H1 (cell line): ENCODE measurements at places on chromosomes 3 and 15.

GRCh38 chr15:61736790-61737189, 323.5 kb downstream of the VPS13C start:
- no peak for DNase-seq

DNA sequence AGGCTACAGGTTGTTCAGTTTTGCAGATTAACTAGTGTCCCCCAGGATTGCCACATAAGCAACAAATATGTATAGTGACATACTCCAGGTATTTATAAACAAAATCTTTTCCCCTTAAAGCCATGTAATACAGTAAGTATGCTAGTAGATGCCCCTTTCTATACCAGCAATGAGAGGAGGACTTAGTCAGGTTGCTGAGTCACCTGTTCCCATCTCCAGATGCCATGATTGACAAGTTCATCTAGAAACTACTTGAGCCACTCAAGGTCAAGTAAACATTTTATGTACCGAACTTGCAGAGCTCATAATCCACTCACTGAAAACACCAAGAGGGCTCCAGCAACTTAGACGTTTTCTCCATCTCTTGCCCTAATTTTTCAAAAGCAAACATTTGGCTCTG, 18.2 kb downstream of the SLC9A9 start:
- DNase-seq = no peak

DNA sequence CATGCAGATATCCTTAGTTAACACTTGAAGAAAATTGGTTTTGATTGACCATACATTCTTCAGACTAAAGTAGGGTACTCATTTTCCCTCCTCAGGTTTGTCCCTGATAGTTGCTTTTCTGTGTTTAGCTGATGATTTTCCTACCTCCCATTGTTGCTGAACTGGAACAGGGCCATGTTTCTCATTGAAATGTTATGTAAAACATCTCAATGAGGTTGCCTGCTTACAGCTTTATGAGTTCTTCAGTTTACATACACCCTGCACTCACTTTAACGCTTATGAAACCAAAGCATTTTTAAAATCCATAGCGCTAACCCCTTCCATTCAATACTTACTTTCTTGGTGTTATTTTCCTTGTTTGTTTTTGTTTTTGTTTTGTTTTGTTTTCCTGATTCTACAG, 61.9 kb downstream of the HMG20A start:
- DNase-seq = no peak

GRCh38 chr3:121819236-121819635, 15.6 kb downstream of the IQCB1 start:
- no peak for DNase-seq

DNA sequence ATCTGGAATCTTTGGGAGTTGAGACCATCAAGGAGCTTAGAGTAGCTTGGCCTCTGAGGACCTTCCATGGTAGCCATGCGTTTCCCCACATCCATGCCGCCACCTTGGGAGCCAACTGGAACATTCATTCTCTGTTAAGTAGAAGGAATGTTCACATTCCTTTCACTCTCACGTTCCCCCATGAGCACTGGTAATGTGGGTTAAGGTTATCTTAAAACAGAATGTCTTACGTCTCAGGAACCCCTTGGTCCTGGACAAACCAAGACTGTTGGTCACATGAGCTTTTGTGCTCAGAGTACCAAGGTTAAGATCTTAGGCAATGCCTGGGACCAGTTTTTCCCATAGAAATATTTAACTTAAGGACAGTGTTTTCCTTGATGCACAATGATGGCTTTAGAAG, 211.7 kb upstream of the UBE2E1 start:
- DNase-seq = no peak

DNA sequence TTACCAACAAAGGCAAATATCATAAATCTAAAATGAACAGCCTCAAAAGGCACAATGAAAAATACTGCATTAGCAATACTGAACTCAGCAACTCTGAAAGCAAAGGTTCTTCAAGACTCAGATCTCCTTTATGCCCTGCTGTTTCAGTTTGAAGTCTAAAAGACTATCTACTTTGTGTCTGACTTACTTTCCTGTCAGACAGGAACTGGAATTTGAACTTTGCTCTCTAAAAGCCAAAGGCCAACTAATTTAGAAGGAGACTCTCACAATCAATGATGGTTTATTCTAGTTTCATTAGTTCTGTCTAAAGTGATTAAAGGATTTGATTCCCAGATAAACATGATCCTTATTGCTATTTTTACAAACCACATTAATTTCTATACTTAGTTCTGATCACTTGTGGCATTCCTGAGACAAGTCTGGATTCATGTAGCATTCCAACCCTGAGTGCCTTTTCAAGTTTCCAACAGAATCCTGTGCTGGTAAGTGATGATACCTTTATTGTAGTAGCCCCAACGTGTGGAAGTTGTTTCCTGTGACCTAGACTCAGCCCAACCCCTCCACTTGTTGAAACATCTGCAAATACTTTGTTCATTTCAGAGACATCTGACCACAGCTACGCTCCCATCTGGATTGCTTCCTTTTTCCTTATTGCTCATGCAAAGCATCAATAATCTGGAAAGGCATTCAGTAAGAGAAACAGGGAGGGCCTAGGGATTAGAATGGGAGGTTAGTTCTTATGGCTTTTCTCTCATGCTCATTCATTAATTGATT, 14.9 kb upstream of the LEKR1 start:
- no peak for DNase-seq

- no peak for DNase-seq
These were observed 72.9 kb upstream of the MNS1 start for GRCh38 chr15:56537881-56538280.

DNA sequence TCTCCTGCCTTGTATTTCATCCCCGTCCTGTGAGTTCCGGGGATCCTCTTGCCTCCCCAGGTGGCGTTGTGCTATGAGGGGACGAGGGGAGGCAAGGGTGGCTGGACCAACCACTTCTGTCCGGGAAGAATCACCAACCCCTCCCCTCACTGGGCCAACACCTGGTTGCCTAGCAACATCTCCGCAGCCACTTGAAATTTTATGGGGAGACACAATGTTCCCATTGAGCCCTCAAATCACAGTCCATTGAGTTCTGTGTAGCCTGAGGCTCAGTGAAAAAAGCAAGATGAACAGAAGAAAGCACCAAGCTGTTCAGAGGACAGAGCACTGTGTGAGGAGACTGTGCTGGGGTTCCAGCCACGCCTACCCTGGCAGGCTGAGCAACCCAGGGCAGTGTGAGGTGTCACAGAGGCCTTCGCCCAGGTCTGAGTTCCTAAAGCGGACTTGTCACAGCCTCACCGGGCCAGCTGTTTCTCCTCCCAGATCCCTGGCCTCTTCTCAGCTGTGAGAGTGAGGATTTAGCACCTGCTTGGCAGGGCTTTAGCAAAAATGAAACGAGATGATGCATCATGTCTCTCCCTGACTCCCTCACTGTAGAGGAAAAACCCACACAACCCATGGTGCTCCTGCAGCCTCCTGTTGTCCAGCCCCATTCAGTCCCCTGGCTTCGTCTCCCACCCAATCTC, 76.8 kb downstream of the ATP2B2 start:
- no peak for DNase-seq

DNA sequence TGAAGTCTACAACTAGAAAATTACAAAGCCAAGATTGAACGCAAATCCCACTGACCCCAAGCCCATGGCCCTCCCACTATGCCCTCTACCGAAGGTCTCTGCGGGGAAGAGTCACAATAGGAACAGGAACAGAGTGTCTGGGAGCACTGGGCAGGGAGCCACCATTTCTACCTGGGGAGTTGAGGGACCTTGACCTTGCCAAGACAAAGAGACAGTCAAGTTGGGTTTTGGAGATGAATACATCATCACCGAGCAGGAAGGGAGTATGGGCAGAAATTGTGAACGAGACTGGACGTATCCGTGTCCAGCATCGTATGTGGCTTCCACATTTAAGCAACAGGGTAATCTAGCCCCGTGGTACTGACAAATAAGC, 30.8 kb upstream of the BFSP2 start:
- peak; percentile 17 for DNase-seq

GRCh38 chr3:3538451-3538850, 260.8 kb upstream of the LRRN1 start:
- DNase-seq = no peak

- no peak for DNase-seq
These were observed 31.8 kb downstream of the MYO9A start for GRCh38 chr15:72086010-72086697.

DNA sequence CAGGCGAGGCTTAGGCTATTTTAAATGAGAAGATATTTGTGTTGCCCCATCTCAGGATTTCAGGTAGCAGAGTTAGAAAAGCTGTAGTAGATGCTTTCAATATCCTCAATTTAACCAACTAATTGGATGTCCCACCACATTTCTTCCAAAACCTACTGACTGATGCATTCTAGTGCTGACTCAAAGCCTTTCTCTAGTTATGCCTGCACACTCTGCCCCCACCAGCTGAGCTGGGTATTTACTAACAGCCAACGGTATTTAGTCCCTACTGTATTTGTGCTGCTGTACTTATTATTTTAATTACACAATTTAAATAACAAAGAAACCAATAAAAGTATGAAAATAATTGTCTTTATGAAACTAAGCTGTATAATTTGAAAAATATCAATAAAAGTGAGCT, 139.5 kb downstream of the OSBPL10 start:
- DNase-seq = no peak
